Stimulated activated CD4-positive, alpha-beta T cell treated with anti-CD3 and anti-CD28 coated beads, Interleukin-1b, Interleukin-23, amount 100 ng/mL, for 48 hours (primary cell): ENCODE measurements at places on chromosomes 2 and 18.

- no peak for DNase-seq
These were observed 47.4 kb downstream of the MGAT5 start for GRCh38 chr2:134301099-134301927.

GRCh38 chr18:9366126-9366714, 31.6 kb downstream of the TWSG1 start:
- no peak for DNase-seq

DNA sequence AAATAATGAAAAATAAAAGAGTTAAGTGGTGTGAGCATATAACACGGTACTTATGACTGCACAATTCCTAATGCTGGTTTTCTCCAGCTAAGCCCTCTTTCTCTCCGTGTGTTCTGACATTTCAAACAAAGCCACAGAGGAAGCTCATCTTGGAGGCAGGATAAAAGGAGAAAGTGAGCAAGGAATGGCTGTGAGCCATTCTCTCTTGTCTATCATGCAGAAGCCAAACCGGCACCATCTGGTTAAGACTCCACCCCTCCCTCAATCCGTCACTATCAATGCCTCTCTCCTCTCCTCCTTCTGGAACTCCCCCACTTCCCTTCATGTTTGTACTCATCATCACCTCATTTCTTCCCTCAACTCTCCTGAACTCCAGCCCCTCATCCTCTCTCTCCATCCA, 210.4 kb downstream of the TMEM163 start:
- DNase-seq, result no peak

DNA sequence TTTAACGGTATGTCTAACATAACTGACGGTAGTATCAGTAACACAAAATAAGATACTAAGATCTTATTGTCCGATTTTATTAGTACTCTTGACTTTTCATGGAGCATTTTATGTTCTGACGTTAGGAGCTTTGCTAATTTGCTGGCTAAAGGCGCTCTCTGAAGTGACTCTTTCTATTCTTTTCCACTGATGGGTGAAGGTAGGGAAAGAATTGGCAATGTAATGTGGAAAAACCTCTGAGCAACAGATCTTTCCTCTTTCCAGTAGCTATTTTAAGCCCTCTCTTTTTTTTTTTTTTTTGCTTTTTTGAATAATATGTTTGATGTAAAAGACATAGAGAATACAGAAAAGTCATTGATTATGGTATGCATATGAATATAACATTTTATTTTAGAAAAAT, 4.6 kb downstream of the CCNYL1 start:
- no peak for DNase-seq

DNA sequence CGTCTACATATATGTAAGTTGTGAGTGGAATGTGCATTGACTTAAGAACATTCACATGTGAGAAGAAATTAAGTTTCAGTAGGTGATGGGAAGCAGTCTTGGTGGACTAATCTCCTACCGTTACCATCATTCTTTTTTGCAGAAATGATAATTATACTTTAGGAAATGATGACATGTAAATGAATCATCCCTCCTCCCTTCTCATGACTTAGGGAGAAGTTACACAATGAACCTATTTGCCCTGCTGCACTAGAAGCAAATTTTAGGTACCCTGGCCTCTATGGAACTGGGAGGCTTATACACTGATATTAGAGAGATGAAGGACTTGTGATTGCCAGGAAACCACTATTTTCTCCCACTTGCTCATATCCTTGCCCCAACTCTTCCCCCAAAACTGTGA, 214.2 kb downstream of the CALCRL start:
- no peak for DNase-seq

- DNase-seq, result peak; percentile 63
These were observed 20.9 kb upstream of the DNMT3A start for GRCh38 chr2:25362434-25363145.

- DNase-seq, result no peak
These were observed 36.1 kb downstream of the SPIRE1 start for GRCh38 chr18:12621742-12622306.

DNA sequence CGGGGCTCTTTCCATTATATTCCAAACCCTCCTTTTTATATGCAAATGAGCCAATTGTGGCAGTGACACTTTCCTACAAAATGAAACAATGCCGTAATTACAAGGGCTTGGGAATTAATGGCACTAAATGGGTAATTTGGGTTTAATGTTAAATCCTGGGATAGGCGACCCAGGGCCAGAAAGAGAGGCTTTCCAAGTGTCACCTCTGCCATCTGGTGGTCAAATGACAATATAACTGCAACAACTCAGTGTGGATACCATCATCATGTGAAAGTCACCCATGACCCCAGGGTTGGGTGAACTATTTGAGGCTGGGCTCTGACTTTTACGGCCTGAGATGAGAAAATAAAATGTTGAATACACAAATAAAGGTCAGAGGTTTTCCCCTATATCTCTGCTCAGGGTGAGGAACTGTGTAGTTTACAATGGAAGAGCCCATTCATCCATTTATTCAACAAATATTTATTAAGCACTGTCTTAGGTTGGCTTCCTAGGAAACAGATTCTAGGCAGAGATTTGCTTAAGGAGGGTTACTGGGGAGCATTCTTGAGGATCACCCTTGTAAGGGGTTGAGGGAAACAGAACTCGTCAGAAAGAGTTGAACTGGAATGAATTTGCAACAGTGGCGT, 13.6 kb upstream of the THADA start:
- DNase-seq, result peak; percentile 13

DNA sequence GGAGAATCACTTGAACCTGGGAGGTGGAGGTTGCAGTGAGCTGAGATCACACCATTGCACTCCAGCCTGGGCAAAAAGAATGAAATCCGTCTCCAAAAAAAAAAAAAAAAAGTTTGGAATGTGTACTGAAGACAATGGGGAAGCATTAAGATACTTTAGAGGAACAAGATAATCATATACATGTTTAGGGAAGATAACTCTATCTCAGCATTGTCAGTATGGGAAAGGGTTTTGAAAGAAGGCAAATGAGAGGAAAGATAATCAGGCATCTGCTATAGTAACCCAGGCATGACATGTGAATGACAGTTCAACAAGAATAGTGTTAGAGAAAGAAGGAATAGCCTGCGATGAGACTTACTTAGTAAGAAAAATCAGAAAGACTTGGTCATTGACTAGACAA, 112.0 kb downstream of the ATAD2B start:
- DNase-seq, result no peak

DNA sequence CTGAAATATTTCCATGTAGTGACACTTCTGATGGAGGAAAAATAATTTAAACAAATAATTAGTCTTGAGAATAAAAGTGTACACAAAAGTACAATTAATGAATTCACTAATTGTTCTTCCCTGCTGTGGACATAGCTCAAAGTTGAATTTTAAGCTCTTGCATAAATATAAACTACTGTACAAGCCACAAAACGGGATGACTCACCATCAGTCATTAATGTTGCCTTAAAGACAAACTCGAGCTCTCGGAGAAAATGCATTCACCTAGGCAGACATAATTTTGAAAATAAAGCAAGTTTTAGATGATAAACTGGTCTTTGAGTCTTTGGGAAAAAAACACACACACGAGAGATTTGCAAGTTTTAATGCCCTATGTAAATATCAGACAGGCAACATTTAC, 436.4 kb downstream of the ZNF521 start:
- DNase-seq, result no peak

GRCh38 chr2:85409845-85410583, at the start of gene CAPG:
TSS of gene CAPG (minus strand) at chr2:85410366. CDS start at chr2:85402145, 8,221 bp downstream.
- no peak for DNase-seq

DNA sequence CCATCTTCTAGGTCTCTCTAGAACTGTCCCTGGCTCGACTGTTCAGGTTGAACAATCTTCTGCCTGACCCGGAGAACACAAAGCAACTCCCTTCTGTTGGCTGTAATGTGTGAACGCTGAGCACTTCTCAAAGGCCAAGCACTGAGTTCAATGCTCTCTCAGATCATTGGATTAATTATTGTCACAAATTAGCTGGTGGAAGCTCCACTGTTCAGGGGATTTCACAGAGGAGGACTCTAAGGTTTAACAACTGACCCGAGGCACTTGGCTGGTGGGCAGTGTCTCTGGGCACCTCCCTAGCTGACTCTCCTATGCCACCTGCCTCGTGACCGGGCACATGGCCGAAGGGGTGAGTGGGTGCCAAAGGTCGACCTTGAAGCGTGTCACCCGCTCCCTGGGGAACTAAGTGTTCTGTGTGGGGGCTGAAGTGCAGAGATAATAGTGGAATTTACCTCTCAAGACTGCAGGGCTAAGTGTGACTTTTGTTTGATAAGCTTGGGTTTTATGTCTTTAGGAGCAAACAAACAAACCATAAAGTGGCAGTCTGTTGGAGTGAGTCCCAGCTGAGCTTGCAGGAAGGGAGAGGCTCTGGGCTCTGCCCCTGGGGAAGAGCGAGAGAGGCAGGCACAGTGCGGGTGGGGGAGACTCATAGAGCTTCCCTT, 64.8 kb downstream of the BCL2L11 start:
- no peak for DNase-seq

- DNase-seq, result no peak
These were observed 169.2 kb downstream of the ZFP36L2 start for GRCh38 chr2:43057026-43057741.

DNA sequence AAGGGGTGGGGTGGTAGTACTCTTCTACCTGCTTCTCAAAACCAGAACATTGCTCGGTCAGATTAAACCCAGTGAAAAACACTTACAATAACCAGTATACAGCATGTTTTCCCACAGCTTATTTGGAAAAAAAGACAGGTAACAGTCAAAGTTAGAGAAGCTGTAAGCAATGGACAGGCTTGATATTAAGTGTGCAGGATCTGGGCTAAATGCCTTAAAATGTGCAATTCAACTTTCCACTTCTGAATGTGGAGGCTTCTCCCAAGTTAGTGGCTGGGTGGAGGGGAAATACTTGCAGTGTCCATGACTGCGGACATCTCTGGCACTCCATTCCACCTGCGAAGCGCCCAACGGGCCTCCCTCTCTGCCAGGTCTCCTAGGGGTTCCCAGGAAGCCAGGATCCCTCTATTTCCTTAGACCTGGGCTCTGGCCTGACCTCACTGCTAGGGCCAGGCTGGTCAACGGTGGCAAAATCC, 5.3 kb downstream of the ZEB2 start:
- no peak for DNase-seq

DNA sequence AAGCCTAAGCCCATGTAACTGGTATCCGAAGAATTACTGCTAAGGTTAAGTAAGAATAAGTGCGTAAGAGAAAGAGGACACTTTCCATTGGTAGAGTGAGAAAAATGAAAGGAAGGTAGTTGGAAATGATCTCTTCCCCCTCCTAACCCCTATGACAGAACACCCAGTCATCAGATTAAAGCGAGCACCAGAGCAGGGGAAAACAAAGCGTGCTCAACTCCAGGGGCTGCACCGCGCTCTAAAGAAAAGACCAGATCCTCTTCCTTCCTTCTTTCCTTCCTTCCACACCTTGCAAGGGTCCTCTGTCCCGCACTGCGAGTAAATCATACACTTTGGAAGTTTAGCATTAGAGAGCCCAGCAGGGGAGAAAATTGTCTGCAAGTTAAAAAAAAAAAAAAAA, 971 bp upstream of the CDH7 start:
- no peak for DNase-seq

DNA sequence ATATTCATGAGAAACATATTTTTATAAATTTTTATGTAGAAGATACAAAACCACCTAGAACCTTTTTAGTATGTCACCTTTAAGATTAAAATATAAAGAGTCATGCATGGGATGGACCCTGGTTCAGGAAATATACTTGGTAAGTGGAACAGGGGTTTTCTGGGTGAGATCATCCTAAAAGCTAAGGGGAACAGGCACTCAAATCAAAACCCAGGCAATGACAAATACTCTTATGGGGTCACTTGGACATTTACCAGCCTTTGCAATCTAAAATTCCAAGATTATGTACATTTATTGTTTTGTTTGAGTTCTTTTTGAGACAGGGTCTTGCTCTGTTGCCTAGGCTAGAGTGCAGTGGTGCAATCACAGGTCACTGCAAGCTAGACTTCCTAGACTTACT, 65.8 kb downstream of the SGPP2 start:
- no peak for DNase-seq

DNA sequence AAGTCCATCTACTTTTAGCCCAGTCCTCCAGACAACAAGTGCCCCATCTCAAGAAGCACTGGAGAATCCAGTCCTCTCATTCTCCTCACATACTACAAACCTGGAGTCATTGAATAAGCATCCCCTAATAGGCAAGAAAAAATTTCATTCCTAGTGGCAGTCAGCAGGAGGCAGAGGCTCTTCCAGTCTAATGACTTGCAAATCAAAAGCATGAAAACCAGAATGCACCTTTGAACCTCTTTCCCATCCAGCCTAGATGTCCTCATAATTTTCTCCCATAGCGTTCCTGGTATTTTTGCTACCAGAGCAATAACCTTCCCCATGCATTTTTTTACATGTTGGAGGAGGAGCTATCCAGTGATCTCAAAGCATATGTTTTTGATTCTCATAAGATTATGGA, 252.6 kb downstream of the TTC32 start:
- DNase-seq, result no peak

GRCh38 chr2:221514305-221515040, 57.6 kb downstream of the EPHA4 start:
- no peak for DNase-seq

GRCh38 chr2:85770786-85771409, 17.1 kb downstream of the ATOH8 start:
- DNase-seq, result no peak

DNA sequence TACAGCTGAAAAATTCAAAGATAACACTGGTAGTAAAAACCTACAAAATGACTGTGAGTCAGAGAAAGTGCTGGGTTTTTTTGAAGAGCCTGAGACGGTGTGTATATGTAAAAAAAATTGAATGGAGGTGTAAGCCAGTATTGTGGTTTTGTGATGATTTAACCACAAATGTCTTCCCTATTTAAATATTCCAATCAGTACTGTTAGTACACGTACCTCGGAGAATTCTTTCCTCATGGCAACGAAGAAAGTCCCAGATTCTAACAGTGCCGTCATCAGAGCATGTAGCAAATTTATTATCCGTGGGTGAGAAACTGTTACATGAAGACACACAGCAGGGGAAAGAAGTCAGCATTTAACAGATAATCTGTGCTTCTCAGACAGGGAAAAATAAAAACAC, 48.1 kb downstream of the WDR33 start:
- DNase-seq, result no peak

GRCh38 chr2:72057308-72057707, 90.4 kb downstream of the CYP26B1 start:
- DNase-seq, result no peak

DNA sequence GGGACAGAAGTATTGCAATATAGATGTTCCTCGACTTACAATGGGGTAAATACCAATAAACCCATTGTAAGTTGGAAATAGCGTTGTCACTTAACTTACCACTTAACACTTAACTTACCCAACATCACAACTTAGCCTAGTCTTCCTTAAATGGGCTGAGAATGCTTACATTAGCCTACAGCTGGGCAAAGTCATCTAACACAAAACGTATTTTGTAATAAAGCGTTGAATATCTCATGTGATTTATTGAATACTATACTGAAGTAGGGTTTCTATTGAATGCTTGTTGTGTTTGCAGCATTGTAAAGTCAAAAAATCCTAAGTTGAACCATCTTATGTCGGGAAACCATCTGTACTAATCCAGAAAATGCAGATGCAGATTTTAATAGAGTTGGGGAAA, 23.6 kb downstream of the IL1R2 start:
- no peak for DNase-seq
